HCT116 (cell line): ENCODE measurements at places on chromosomes 3 and 15. TPM values are rescaled to one million over a fixed set of nuclear protein-coding genes. Genes with fewer than 3 reads are reported as not detected.

GRCh38 chr15:26081758-26082220 lies 218.7 kb upstream of the ATP10A start:
- no peaks in the 10 kb centered on the region for H3K4me1 ChIP-seq
- H3K36me3 ChIP-seq = no peaks in the 10 kb centered on the region
- H3K27ac ChIP-seq = no peak overlapping the region

DNA sequence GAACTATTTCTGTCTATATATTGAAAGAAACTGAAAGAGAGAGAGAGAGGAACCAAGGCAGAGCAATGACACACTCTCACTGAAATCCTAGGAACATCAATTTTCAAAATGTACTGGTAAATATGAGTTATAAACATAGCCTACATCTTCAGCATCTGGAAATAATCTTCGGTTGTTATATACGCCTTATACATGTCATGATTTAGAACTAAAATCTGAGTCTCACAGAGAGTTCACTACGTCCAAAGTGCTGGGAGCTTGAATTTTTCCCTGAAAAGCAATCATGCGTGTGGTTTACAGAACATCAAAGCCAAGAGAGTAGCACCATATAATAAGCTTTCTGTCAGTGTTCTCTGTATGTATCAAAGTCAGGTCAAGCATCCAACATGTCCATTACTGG lies 420.0 kb upstream of the CBLB start:
- H3K4me3 ChIP-seq = no peak overlapping the region
- no peak for DNase-seq
- H3K27ac ChIP-seq = no peak overlapping the region
- H3K36me3 ChIP-seq = no peaks in the 10 kb centered on the region
- H3K4me1 ChIP-seq = no peaks in the 10 kb centered on the region

ST8SIA2 gene
- not detected for total RNA-seq

DNA sequence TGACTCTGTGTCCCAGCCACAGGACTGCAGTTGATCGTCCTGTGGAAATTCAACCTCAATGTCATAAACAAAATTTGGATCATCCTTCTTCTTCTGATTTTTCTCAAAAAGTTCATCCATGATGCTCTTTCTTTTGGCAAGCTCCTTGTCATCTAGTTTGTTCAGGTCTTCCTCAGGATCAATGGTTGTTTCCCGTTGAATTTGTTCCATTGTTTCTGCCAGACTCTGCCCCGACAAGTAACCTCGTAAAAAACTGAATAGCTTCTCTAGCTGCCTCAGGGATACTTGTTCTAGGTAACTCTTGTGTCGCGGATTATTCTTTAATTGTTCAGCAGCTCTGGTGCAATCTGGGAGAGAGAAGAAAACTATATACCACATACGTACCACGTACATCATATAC lies 4.5 kb downstream of the CEP19 start:
- H3K4me3 ChIP-seq = no peak overlapping the region
- no peaks in the 10 kb centered on the region for H3K36me3 ChIP-seq
- H3K4me1 ChIP-seq = peaks cover 8% of the 10 kb centered on the region
- H3K27ac ChIP-seq = no peak overlapping the region
- no peaks in the 10 kb centered on the region for H3K27me3 ChIP-seq

DNA sequence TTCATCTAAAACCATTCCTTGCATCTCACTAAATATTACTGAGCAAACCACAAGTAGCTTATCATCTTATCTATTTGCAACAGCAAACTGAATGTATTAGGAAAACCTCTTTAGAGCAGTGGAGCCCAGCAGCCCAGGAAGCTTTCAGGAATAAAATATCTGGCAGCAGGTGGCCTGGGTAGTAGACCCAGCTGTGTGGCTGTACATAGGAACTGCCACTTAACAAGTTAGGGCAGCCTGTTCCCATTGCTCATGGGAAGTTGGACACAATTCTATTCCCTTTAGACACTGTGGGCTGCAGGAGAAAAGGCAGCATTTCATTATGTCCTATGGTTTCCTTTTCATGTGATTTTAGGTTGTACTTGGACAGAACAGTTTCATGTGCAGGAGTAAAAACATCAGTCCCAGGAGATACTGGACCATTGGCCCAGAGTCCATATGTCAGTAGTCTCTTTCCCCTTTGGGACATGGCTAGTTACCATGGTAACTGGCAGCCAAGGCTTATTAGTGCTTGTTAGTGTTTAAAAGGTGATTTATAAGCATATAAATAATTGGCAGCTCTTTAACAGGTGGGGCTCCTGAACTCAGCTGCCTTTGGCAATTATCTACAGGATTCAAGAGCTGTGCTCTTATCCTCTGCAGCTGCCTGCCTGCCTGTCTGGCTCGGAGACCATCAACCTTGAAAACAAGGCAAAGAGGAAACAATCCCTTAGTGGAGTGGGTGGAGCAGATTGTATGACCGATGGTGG lies 28.9 kb upstream of the LSAMP start:
- DNase-seq = no peak
- no peaks in the 10 kb centered on the region for H3K36me3 ChIP-seq
- H3K4me3 ChIP-seq = no peak overlapping the region
- no peaks in the 10 kb centered on the region for H3K4me1 ChIP-seq
- H3K27me3 ChIP-seq = no peaks in the 10 kb centered on the region
- H3K27ac ChIP-seq = no peak overlapping the region

- no peak overlapping the region for H3K27ac ChIP-seq
- no peaks in the 10 kb centered on the region for H3K27me3 ChIP-seq
- no peak overlapping the region for H3K4me3 ChIP-seq
Measured at GRCh38 chr3:60445446-60445845, 805.8 kb downstream of the FHIT start.
